ENCODE measurements at places on chromosomes 16 and 17. TPM values are rescaled to one million over a fixed set of nuclear protein-coding genes. Genes with fewer than 3 reads are reported as not detected.
A peak's percentile ranks its signal among the peaks of the same experiment; 100 is the strongest.

DNA sequence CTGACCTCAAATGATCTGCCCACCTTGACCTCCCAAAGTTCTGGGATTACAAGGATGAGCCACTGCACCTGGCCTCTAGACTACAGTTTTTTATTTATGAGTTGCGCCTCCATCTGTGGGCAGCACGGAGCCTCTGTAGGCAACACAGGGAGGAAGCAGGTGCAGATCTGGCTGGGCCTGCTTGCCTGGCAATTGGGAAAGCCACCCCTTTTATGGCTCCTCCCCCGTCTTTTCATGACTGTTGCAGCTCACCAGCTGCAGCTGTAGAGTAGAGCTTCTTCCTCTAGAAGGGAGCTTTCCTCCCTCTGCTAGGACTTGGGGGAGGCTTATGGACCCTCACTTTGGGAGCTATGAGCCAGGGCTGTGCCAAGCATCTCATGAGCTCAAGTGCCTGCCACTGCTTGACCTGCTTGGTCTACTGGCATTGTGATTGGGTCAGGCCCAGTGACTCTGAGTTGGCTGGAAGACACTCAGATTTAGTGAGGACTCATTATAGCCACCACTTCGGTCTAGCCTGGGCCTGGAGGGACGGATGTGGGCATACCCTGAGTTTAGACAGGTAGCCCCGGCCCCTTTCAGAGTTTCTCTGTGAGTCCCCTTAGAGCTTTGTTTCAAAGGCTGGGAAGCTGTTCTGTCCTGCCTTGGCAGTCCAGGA, 6.9 kb upstream of the SLC7A6 start:
- DNase-seq, result no peak

DNA sequence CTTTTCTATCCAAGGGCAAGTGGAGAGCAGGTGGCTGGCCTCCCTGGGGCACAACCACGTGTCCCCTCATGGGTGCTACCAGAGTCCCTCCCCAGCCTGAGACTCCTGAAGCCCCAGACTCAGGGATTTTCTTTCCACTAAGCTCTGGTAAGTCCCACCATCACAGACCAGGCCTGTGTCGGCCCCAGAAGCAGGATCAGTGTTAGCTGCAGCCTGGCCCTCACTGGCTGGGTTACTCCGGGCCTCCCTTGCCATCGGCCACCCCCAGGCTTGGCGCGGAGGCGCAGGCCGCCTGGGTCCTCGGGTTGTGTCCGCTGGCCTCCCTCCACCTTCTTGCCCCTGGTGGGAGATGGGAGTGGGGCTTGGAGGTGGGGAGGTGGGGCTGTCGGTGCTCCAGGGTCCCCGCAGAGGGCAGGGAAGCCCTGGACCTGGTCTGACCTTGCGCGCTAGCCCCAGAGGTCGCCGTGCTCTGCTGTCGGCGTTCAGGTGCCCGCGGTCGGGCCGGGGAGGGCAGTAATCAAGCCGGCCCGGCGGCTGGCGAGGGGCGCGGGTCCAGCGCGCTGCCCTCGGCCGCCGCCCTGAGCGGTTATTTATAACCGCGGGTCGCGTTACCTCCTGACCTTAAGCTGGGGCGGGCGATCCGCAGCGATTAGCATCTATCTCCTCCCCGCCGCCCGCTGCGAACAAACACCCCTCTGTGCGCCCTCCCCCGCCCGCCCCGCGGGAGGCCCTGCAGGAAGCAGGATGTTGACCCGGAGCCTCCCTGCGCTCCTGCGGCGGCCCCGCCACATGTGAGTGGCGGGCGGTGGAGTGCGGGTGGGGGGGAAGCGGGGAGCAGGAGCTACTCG, 78.1 kb upstream of the TOB1 start:
- peak; percentile 47 for DNase-seq

DNA sequence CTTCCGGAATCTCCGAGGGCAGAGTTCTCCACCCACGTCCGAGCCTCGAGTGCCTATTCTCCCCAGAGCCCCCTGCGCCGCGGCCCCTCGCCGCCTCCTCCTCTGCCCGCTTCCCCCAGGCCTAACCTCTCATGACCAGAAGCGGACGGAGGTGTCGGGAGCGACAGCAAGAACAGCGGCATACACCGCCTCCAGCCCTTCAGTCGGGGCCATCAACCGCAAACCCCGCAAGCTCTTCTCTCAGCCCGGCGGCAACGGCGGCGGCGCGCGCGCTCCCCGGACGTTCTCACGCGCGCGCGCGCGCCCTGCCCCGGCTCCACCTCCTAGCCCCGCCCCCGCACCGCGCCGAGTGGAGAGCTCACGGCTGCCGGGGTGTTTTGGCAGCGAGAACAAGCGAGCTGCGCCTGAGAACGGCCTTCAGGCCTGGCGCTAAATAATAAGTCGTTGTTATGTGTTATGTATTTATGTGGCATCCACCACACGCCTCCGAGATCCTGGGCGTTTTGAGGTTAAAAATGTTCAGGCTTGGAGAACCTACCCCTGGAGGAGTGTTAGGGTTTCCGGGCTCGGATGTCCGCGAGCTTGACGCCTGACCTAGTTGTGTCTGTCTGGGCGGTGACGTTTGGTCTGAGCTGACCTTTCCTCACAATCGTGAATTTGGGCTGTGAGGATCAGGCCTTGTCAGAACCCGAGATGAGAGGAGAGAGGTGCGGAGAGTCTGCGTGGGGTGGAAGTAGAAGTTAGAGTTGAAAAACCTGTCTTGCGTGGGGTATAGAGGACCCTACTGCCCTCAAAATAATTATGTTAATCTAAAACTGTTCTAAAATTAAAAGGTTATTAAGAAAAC, at the start of gene RNFT1:
Gene RNFT1 (minus strand): TSS at position 259 of the 847 bp plus-strand sequence. CDS start 77 bp downstream, at position 182.
- peak; percentile 78 for DNase-seq

PGAP6 gene
- polyA plus RNA-seq, result 71.2 TPM

TBX21 gene
- 0.12 TPM for polyA plus RNA-seq

CCL5 gene
- polyA plus RNA-seq, result 2.0 TPM

DNA sequence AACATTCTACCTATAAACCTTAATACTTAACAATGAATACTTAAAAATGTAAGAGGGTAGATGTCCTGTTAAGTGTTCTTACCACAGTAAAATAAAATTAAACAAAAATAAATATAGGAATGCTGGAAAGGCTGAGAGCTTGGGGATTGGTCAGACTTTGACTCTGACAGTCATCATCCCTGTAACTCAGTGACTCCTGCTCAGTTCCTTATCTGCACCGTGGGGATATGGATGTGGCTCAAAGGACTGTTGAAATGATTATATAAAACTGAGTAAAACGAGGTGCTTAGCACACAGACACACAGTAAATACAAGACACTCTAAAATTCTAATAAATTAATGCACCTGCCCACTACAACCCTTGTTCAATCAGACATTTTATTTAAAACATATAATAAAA, 338.6 kb downstream of the TMEM114 start:
- DNase-seq, result no peak

GFER gene
- 21.5 TPM for polyA plus RNA-seq

SMIM5 gene
- polyA plus RNA-seq, result 13.3 TPM

GRCh38 chr16:8768692-8769091, 28.7 kb downstream of the TMEM186 start:
- DNase-seq, result no peak

DNA sequence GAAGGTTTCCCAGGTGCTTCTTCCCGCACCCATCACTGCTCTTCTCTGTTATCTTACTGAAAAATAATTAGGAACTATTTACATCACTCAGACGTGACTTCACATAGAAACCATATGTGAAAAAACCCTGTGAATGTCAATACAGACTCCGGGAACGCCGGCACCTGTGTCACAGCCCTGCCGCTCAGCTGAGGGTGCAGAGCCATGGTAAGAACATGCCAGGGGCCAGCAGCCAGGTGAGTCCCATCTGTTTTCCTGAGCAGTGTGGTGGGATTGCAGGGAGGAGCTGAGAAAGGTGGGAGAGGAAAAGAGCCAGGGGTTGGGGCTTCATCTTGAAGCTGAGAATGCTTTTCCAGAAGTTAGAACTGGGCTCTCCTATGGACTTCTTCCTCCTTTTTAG, 13.7 kb downstream of the FOXF1 start:
- no peak for DNase-seq

TBC1D28 gene
- polyA plus RNA-seq, result not detected

- peak; percentile 43 for DNase-seq
Observed at GRCh38 chr17:12256380-12256995, 235.8 kb downstream of the MAP2K4 start.

HSD11B2 gene
- 35.1 TPM for polyA plus RNA-seq

DNA sequence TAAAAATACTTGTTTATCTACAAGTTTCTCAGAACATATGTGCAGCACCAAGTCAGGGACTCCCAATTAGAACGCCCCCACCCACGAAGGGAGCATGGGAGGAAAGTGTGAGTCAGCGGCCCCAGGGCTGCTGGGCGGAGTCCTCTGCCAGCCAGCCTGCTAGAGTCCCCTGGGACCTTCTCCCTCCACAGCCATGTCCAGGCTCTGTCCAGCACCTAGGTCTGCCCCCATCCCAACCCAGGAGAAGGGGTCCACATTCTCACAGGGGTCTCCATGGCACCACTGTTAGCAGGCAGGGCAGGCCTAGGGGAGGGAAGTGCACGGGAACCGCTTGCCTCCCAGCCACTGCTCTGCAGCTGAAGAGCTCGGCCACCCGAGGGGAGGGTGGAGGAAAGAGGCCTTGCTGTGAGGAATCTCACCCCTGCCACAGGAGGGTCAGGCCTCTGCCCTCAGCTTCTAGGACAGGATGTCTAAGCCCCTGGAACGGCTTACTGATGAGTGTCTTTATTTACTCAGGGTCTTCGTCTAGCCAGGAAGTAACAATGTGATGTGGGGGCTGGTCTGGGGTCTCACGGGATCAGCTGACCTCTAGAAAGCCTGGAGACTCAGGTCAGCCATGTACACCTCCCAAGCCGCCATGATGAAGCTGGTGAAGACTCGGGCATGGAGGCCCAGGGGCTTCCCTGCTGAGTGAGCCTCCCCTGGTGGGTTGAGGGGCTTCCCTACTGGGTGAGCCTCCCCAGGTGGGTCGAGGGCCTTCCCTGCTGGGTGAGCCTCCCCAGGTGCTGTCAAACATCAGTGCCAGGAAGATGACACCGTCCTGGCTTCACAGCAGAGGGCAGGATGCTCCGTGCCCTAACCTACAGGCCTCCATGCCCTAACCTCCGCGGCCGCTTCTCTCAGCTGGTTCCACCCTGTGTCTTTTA, 190.3 kb downstream of the RBFOX3 start:
- DNase-seq, result no peak

- no peak for DNase-seq
Observed at GRCh38 chr16:57533431-57534336, 2.7 kb downstream of the CCDC102A start.

GRCh38 chr16:27498916-27499658, 50.6 kb downstream of the GTF3C1 start:
- DNase-seq, result no peak

FZD2 gene
- polyA plus RNA-seq, result 45.7 TPM

TRAPPC1 gene
- 126 TPM for polyA plus RNA-seq

DNA sequence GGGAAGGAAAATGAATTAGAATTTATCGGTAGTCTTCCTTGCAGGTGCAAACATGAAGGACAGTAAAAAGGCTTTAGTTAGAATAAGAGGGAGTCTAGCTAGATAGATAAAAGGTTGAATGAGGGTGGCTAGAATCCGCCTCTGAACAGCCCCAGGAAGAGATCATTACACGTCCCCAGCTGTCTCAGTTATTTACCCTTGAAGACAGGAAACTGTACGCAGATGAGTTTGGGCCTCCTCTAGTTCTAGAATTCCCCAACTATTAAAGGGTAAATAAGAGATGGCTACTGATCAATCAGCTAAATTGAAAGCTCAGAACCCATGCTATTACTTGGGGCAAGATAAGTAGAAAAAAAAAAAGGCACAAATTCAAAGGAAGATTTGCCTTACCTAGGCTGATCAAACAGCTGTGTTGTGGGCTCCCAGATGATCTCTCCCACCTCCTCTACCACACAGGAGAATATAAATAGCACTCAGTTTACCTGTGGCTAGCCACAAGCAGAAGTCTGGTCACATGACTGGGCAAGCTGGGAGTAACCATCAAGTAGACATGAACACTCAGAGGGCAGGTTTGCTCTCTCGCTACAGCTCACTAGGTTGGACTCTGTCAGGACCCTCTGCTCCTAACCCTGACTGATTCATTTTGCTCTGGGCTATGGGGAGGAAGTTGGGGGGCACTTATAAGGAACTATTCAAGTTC, 17.0 kb downstream of the FAM117A start:
- no peak for DNase-seq

- DNase-seq, result no peak
Observed at GRCh38 chr17:69713815-69714214, 299.3 kb downstream of the MAP2K6 start.

IGSF6 gene
- 3.2 TPM for polyA plus RNA-seq

DNA sequence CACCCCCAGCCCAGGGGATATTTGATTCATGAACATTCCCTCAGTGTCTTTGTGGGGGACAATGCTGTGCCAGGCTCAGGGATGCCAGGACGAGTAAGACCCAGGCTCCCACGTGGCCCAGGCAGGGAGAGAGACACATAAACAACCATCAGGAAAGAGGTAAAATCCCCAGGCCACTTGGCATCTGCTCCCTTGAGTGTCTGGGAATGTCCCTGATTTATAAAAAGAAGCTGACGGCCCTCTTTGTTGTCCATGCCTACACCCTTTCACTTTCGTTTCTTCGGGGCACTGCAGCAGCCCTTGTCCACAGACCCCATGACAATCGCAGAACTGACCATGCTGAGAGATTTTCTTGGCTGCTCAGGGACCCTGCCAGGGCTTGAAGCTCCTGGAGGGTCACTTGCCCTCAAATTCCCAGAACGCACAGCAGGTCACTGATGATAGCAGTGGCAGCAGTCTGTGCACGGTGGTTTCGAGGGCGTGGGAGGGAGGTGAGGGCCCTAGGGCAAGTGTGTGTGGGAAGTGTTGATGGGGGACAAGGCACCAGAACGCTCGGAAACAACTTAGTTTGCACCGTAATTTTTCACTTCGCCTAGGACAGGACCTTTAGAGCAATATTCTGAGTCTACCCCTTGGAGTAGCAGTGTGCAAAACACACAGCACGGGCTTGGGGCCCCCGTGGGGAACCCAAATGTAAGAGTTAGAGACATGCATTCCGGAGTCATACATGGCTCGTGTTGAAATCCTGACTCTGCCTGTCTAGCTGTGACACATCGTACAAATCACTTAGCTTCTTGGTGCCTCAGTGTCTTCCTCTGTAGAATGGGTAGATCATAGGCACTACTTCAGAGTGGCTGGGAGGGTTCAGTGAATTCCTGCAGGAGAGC, 4.7 kb downstream of the NOD2 start:
- no peak for DNase-seq

DERL2 gene
- 87.4 TPM for polyA plus RNA-seq

TP53TG3F gene
- not detected for polyA plus RNA-seq

GRCh38 chr17:29143894-29144293, 36.3 kb downstream of the MYO18A start:
- DNase-seq, result no peak

CCL17 gene
- polyA plus RNA-seq, result 0.38 TPM

DNA sequence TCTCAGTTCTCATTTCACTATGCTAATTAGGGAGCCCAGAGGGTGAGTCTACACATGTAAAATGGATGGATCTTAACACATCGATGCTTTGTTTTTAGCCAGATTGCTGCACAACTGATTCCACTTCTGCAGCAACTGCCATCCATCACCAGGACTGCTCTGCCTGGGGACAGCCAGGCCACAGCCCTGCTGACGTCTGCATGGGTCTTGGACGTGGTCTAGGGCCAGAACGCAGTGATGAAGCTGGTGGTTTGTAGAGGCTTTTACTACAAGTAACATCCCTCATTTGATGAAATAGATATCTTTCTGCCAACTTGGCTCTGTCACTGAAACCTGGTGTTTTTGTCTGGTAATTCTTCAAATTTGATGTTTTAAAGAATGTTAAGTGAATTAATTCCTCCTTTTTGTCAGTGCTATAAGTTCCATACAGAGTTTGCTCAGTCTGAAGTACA, 50.6 kb downstream of the MARCHF10 start:
- no peak for DNase-seq

Measured in renal cortex interstitium (tissue), 15 donors.